Astrocyte of the hippocampus (primary cell): ENCODE measurements at places on chromosomes 7 and 10.

- no peak for DNase-seq
Measured at GRCh38 chr7:90288154-90288553, 33.0 kb downstream of the FAM237B start.

GRCh38 chr10:130025811-130026485, 61.9 kb upstream of the EBF3 start:
- DNase-seq = no peak

GRCh38 chr10:102111276-102111675, 8.9 kb downstream of the LDB1 start:
- DNase-seq = no peak

- peak; percentile 46 for DNase-seq
Measured at GRCh38 chr10:120979435-120980278, 128.5 kb downstream of the WDR11 start.
